ENCODE measurements at places on chromosomes 2 and 18. TPM values are rescaled to one million over a fixed set of nuclear protein-coding genes. Genes with fewer than 3 reads are reported as not detected.

UPP2 gene
- not detected for total RNA-seq

FRZB gene
- not detected for total RNA-seq

SLC19A3 gene
- total RNA-seq = not detected

LCT gene
- 0.08 TPM for total RNA-seq

DNA sequence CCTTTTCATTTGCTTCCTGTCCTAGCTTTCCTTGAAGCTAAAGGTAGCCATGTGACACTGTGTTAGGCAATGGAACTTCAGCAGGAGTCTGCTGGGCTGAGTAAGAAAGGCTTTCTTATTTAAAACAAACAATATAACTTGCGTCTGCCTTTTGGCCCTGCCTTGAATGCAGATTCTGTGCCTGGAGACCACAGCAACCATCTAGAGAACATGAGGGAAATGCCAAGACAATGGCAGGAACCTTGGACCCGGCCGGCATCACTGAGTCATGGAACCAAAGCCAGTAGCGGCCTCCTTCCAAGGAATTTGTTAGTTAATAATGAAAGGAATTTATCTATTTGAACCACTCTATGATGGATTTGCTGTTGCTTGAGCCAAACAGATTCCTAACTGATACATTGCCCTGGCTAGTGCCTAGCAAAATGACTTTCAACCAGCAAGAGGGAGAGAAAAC is 207.5 kb upstream of the EPHA4 start:
- DNase-seq = no peak

GRCh38 chr18:37565977-37566478 is 430 bp upstream of the CELF4 start:
- DNase-seq = no peak

DNA sequence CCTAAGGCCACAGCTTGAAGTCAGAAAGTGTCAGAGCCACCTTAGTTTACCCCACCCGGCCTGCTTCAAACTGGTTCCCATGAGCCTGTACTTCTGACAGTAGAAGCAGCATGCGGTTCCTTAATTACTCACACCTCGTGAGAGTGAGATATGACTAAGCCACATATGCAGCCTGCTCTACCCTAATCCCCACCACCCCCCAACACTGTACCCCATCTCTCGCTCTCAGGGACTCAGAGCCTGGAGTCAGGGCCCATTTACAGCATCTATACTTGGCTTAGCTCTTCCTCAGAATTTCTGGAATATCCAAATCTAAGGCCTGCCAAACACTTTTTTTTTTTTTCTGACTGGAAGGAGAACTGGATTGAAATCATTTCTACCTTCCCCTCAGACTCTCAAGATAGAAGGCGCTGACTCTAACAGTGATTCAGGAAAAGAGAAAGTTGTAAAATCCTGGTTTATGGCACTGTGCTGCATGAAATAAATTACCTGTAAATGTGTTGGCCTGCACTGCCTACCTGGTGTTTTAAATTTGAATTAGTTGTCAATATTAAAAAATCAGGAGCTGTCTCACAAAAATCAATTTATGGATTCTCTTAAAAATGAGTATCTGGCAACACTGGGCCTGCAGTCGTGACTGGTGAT is 360.0 kb downstream of the RND3 start:
- DNase-seq = no peak

DNA sequence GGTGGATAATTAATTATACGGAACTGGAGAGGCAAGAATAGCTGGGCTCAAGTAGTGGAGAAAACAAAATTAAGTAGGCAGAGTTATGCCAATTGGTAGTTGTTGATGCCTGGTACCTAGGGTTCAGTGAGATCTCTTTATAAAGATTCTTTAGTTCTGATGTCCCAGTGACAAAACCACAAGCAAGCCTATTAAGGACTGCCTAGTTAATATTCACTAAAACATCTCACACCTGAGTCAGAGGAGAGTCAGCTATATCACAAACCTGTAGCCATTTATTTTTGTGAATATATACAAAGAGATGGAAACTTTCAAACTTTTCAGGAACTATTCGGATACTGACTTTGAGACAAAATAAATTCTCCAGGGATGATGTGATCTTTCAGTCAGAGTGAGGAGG is 213.9 kb upstream of the CYP26B1 start:
- no peak for DNase-seq

DNA sequence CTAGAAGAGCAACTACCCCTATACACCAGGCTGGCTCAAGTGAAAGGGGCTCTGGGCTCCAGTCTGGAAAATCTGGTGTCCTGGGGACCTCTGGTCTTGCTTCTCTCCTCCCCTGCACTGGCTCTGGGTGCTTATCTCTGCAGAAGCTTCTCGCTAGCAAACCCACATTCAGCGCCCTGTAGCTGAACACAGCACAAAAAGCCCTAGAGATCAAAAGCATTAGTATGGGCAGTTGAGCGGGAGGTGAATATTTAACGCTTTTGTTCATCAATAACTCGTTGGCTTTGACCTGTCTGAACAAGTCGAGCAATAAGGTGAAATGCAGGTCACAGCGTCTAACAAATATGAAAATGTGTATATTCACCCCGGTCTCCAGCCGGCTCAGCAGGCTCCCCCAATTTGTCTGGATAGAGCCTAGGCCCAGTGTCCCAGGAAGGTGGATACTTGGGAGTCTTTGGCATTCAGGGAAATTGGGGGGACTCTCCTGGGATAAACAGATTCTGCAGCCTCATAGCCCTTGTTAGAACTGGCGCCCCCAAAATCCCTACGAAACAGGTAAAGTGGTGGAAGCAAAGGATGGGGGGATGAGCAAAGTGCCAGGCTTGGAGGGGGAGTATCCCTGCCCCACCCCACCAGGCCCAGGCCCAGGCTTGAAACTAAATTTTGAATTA is 2.5 kb upstream of the HOXD4 start:
- no peak for DNase-seq

DNA sequence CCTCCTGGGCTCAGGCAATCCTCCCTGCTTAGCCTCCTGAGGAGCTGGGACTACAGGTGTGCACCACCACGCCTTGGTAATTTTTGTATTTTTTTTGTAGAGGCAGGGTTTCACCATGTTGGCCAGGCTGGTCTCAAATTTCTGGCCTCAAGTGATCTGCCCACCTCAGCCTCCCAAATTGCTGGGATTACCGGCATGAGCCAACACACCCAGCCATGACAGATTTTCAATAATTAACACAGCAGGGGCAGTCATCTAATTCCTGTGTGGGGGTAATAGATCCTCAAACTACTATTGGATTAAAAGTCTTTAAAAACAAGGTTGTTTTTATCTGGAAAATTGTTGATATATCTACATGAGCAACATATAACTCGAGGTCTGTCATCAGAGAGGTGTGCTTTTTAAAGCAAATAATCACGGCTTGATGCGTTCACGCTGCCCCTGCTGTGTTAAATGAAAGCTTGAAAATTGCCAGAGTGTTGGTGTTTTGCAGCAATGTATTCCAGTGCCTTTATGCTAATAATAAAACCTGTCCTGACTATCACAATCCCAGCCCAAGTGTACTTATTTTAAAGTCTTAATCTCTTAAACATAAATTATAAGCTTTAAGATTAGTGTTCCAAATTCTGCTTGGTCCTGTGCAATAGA is 35.6 kb upstream of the ASB1 start:
- no peak for DNase-seq

- no peak for DNase-seq
Measured at GRCh38 chr2:229445019-229445418, 173.9 kb upstream of the PID1 start.

DNA sequence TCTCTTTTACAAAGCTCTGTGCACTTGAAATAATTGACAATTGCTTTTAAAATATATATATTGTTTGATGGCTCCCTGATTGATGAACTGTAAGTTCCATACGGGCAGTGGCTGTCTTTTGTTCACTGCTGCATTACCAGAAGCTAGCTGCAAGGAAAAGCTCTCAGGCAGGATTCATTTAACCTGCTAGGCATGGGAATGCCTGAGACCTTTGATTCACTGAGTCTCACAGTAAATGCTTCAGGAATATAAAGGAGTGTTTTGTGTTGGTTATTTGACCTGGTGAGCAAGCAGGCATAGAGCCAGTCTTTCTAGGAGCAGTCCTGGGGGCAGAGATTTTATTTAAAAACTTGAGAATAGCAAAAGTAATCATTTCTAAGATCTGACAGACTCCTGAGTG is 193.2 kb upstream of the ITGA4 start:
- no peak for DNase-seq

GRCh38 chr2:30900381-30900780 is 93.1 kb upstream of the CAPN13 start:
- DNase-seq = no peak

- DNase-seq = no peak
Measured at GRCh38 chr18:52484977-52485376, 145.0 kb downstream of the DCC start.

- no peak for DNase-seq
Measured at GRCh38 chr2:188158337-188159100, 133.2 kb upstream of the GULP1 start.

GRCh38 chr2:165645930-165646831 is 147.9 kb downstream of the GALNT3 start:
- no peak for DNase-seq

Data from activated CD4-positive, alpha-beta memory T cell treated with anti-CD3 and anti-CD28 coated beads, Interleukin-2, amount 10 ng/mL, durations not matched to agents 7 days and 5 days (primary cell).